ENCODE measurements at places on chromosomes 16 and 17.

GRCh38 chr17:74040291-74040690 lies 163.2 kb upstream of the RPL38 start:
- DNase-seq, result no peak

- DNase-seq, result no peak
Measured at GRCh38 chr17:58576679-58577367, 62.4 kb upstream of the MTMR4 start.

DNA sequence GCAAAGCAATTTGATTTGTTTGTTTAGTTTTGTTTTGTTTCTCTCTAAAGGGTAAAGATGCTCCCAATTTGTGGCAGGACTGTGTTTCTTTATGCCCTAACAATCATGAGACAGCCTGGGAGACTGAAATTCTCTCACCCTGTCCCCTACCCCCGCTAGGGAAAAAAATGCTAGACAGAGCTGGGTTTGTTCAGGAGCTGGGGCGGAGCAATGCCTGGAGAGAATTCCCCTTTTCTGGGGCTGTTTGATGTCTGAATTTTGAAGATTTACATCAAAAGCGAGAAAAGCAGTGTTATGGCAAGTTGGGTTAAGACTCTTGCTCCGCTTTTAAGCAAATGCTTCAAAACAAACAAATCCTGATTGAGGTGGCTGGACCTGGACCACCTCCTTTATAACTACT lies 8.4 kb downstream of the MAF start:
- DNase-seq, result no peak

GRCh38 chr16:27798241-27798640 lies 248.3 kb downstream of the KATNIP start:
- no peak for DNase-seq

DNA sequence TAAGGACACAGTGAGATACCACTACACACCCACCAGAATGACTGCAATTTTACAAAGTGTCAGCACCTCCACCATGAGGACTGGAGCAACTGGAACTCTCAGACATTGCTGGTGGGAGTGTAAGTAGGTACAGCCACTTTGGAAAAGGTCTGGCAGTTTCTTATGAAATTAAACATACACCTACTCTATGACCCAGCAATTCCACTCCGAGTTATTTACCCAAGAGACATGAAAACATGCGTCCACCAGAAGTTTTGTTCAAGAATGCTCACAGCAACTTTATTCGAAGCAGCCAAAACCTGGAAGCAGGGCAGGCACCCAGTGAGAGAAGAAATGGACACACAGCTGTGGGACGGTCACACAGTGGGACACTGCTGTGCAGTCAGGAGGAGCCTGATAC lies 384.0 kb downstream of the SOX9 start:
- no peak for DNase-seq

- DNase-seq, result no peak
Measured at GRCh38 chr17:49914664-49915063, 54.3 kb upstream of the DLX4 start.

GRCh38 chr17:57744195-57745170 lies 616 bp downstream of the CCDC182 start:
- no peak for DNase-seq

DNA sequence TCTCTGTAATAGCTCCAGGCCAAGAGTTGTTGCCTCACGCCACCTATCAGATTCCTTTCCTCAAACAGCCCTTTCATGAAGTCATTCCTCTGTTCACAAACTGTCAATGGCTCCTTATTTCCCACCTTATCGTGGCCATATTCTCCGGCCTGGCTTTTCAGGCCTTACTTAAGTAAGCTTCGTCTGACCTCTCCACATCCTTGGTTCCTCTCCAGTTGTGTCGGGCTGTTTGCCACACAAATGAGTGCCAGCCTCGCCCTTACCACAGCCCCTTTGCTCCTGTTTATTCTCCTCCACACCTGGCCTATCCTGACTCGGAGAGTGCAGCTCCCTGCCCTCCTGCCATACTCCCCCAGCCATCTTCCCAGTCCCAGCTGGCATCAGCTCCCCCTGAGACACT lies 2.0 kb downstream of the TP53I13 start:
- DNase-seq, result no peak

GRCh38 chr16:84740596-84741116 lies 40.9 kb downstream of the USP10 start:
- no peak for DNase-seq

DNA sequence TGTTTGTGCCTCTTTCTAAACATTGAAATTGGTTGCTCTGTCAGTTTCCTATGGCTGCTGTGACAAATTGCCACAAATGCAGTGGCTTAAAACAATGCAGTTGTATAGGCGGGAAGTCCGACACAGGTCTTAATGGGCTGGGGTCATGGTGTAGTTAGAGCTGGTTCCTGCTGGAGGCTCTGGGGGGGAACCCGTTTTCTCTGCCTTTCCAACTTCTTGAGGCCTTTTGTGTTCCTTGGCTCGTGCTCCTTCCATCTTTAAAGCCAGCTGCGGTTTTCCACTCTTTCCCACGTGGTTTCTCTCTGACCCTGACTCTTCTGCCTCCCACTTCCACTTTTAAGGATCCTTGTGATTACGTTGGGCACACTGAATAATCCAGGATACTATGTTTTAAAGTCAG lies 12.5 kb downstream of the EPN2 start:
- no peak for DNase-seq

- no peak for DNase-seq
Measured at GRCh38 chr17:45824475-45824874, 20.2 kb upstream of the SPPL2C start.

GRCh38 chr17:21096874-21097273 lies 29.9 kb upstream of the DHRS7B start:
- no peak for DNase-seq

DNA sequence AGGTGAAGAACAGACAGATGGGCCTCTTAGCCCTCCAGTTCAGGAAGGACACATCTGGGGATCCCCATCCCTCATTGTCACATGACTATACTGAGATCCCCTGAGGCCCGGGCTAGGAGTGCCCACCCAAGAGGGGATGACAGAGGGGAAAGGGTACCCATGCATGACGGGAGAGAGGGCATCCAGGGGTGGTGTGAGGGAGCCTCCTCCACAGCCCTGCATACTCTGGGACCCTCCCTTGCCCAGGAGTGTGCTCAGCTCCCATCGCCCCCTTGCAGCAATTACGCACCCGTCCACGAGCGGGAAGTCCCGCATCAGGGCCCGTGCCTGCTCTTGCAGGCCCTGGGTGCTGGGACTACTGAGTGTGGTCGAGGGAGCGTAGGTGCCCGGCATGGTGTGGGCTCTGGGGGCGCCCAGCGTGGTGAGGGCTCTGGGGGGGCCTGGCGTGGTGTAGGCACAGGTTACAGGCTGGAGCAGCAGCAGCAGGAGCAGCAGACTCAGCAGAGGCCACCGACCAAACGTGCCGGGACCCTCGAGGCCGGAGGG lies 6.5 kb downstream of the DPEP2 start:
- no peak for DNase-seq
